ENCODE measurements at places on chromosomes 4 and X.

- DNase-seq, result no peak
These were observed 110.5 kb downstream of the PCDH18 start for GRCh38 chr4:137421796-137422195.

- DNase-seq, result no peak
These were observed 2264.0 kb downstream of the ARAP2 start for GRCh38 chr4:33980361-33980760.

DNA sequence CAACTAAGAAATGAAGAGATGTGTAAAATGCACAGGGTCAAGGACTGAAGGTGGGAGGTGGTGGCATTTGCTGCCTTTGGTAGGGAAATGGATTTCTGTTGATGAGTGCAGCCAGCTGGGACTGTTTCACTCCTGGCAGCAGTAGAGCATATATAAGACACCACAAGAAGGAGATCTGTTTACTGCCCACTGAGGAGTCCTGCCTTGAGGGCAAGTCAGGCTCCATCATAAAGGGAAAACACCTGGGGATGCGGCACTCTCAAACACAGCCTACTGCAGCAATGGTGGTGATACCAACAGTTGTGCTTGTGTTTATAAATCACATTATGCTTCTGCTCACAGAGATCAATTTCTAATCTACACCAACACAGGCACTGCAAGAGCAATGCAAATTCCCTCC lies 222.1 kb downstream of the TACR3 start:
- DNase-seq, result no peak

DNA sequence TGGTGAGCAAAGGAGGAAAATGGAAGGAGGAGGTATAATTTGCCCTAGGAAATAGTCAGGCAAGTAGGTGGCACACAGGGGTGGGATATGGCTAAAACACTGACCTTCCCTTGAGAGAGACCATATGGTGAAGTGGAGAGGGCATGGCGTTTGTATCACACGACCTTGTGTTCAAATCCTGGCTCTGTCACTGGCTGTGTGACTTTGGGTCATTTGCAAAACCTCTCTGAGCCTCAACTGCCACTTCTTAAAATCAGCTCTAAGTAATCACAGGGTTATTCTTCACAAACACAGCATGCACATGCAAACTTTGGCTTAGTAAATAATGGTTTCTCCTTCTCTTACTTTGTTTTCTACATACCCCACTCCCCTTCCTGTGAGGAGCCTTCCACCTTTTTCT lies 8.7 kb downstream of the PDGFRA start:
- DNase-seq, result no peak

GRCh38 chr4:127783026-127783769 lies 1.1 kb downstream of the HSPA4L start:
- no peak for DNase-seq

- no peak for DNase-seq
These were observed 656.3 kb downstream of the RPA4 start for GRCh38 chrX:97539970-97540519.

- DNase-seq, result no peak
These were observed 121.5 kb downstream of the REELD1 start for GRCh38 chr4:146335763-146336409.

- DNase-seq, result no peak
These were observed 93.1 kb downstream of the STK32B start for GRCh38 chr4:5144384-5144783.

GRCh38 chr4:111435986-111436744 lies 709.1 kb upstream of the FAM241A start:
- DNase-seq, result no peak

GRCh38 chr4:25638806-25639205 lies 16.8 kb upstream of the SLC34A2 start:
- DNase-seq, result no peak

DNA sequence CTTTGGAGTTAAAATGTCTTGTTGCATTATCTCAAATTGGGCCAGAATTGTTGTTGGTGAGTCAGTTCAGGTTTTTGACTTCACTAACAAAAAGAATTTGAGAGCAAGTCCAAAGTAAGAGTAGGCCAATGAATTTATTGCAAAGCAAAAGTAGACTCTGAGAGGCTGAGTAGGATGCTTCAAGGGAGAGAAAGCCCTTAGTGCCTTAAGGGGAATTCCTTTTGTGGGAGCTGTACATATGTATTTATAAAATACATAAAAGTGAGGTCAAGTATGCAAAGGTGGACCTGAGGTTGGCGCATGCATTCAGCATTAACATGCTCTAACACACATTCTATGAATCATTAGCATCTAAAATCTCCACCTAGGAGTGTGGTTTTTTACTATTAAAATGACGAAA lies 565.4 kb downstream of the GRXCR1 start:
- no peak for DNase-seq

DNA sequence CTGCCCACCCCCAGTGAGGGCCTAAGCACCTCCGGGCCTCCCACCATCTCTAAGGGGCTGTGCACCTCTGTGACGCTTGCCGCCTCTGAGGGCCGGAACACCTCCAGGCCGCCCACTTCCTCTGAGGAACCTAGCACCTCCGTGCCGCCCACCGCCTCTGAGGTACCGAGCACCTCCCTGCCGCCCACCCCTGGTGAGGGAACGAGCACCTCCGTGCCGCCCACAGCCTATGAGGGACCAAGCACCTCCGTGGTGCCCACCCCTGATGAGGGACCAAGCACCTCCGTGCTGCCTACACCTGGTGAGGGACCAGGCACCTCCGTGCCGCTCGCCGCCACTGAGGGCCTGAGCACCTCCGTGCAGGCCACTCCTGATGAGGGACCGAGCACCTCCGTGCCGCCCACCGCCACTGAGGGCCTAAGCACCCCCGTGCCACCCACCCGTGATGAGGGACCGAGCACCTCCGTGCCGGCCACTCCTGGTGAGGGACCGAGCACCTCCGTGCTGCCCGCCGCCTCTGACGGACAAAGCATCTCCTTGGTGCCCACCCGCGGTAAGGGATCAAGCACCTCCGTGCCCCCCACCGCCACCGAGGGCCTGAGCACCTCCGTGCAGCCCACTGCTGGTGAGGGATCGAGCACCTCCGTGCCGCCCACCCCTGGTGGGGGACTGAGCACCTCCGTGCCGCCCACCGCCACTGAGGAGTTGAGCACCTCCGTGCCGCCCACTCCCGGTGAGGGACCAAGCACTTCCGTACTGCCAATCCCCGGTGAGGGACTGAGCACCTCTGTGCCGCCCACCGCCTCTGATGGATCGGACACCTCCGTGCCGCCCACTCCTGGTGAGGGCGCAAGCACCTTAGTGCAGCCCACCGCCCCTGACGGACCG lies 977 bp downstream of the MAGEE1 start:
- no peak for DNase-seq

GRCh38 chrX:138791551-138791950 lies 80.0 kb upstream of the FGF13 start:
- no peak for DNase-seq

- no peak for DNase-seq
These were observed 23.5 kb downstream of the NLGN3 start for GRCh38 chrX:71168134-71168533.

DNA sequence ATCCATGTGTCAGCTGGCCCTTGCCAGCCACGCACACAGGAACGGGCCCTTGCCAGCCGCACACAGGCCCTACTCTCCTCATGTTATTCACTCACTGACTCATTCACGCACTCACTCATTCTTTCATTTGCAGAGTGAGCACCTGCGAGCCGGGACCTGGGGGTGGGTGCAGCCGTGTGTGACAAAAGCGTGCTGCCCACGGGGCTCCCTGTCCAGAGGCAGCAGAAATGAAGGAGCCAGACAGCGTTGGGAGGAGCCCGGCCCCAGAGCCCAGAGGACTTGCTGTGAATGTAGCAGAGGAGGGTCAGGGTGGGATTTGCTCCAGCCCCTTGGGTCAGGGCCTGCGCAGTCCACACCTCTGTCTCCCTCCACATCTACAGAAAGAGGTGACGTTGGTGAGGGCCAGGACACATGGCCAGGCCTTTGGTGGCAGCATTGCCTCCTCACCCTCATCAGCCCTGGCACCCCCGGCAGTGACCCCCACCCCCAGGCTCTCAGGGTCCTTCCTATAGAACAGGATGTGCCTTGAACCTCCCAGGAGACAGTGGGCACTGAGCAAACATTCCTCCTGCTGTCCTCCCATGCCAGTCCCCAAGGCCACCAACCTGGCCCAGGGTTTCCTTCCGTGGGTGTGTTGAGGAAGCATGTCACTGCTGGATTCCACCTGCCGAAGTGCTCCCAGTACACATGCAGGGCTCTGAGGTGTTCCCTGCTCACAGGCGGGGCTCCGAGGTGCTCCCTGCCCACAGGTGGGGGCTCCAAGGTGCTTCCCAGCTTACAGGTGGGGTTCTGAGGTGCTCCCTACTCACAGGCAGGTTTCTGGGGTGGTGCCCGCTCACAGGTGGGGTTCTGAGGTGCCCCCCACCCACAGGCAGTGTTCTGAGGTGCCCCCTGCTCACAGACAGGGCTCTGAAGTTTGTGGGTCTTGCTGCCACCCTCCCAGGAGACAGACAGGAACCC lies 105.7 kb downstream of the HMX1 start:
- no peak for DNase-seq

DNA sequence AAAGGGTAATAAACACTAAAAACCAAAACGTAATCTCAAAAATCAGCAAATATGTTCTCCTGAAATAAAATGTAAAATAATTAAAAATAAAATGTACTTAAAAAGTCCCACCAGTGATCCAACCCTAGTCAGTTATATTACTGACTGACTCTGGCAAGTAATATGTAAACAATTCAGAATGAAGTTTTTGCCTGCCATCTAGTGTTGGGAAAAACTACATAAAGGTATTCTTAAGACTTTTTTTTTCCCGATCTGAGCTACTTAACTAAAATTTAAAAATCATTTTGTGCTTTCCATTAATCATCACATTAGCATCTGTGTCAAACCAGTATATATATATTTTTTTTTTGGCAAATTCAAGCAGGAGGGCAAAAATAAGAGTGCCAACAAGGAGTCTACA lies 24.0 kb downstream of the RCHY1 start:
- no peak for DNase-seq

DNA sequence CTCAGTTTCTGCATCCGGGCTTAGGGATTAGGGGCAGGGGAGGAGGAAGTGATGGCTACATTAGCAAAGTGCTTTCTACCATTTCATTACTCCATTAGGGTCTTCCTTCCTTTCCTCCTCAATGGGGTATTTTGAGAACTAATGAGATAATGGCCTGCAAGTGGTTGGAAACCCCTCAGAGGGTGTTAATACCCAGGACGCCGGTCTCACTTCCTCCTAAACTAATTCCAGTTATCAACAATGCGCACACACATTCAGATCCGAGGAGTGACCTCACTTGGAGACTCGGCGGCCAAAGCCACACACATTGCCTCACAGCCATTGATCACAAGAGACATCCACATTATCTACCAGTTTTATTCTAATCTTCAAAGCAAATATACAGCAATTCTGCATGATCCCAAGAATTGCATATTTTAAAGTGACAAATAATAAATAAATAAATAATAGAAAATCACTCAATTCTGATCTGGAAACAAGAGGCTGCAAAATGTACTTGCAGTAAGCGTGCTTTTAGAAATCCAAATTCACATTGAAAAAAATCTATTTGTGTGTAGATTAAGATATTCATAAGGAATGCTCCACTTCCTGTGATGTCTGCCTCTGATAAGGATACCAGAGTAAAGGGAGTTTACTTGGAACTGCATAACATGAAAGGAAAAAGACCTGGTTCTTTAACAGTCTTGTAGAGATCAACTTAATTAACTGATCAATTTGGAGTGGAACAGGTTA lies 329.1 kb downstream of the FBXW7 start:
- no peak for DNase-seq

DNA sequence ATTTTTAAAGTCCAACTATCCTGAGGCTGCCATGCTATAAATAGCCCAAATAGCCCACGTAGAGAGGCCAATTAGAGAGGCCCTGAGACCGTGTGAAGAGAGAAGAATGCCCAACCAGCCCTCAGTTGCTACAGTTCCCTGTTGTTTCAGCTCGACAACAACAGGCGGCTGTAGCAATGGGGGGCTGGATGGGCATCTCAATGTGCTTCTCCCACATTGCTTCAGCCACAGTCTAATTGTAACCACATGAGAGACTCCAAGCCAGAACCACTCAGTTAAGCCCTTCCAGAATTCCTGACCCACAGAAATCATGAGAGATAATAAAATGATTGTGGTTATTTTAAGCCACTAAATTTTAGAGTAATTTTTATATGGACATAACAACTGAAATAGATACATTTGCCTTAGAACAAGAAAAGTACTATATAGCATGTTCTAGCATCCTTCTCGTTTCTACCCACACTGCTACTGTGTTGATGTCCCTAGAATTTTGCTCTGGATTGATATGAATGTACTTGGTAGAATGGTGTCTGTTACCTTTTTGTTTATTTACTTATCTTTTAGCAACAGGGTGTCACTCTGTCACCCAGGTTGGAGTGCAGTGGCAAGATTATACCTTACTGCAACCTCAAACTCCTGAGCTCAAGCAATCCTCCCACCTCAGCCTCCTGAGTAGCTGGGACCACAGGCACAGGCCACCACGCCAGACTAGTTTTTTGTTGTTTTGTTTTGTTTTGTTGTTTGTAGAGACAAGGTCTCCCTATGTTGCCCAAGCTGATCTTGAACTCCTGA lies 436.4 kb downstream of the BCOR start:
- no peak for DNase-seq

GRCh38 chr4:1471443-1472147 lies 65.4 kb upstream of the NKX1-1 start:
- no peak for DNase-seq

DNA sequence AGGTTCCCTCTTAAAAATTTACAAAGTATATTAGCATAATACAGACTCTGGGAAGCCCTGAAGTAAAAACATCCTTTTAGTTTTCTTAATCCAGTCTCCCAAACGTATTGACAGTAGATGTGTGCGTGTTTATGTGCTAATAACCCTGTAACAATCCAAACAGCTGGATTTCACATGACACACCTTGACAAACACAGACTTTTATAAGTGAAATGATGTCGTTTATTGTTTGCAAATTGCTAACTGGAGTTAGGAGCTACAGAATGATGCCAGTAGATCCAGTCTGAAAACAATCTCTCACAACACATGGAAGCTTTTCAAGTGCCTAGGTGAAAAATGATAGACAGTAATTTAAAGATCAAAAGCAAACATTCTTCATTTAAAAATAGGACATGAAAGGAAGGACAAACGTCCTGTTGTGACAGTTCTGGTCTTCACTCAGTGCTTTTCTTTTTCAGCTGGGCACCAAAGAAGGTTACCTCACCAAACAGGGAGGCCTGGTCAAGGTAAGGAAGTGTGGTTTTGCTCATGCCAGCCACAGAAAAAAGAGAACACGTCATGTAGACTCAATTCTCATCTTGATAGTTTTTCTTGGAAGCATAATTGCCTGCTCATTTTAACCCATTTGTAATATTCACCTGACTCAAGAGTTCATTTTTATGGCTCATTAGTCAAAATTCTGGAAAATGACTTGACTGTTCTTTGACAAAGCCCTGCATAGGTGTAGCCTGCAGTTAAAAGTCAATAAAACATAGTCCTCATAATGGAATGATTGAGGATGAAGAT lies 32.9 kb downstream of the LAMTOR3 start:
- no peak for DNase-seq

GRCh38 chr4:69951602-69952001 lies 13.9 kb downstream of the CSN2 start:
- no peak for DNase-seq
